ENCODE measurements at places on chromosomes 4 and X.

- no peak for DNase-seq
Measured at GRCh38 chrX:15207384-15207783, 62.5 kb downstream of the ASB9 start.

DNA sequence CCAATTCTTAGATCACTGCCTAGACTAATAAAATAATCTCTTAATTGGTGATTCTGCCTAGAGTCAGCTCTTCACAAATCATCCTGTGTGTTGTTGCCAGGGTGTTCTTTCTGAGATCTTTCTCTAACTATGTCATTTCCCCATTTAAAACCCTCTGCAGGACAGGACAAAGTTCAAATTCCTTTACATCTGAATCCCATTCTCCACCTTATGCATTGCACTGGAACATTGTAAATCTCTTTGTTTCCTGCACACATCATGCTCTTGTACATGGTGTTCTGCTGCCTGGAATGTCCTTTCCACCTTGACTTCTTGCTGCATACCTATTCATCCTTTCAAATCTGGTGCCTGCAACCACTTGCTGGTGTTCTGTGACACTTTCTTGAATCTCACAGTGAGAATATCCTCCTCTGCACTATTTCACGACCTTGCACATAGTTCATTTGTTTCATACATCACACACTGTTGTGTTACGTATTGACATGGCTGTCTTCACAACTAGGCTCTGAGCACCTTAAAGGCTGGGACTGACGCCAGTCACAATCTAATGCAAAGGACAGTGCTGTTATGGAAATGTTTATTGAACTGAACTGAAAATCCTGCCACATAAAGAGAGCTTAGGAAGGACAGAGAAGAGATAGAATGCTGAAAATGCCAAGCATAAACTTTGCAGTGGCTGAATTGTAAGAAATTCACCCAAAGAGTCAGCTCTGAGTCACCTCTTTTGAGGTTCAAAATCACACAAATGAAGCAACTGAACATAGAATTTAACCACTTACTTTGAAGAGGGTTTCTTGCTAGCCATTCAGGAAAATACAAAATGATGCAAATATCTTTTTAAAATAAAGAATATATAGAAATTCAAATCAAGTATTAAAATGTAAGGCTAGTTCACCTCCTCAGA, 26.4 kb upstream of the SMIM14 start:
- DNase-seq = no peak

DNA sequence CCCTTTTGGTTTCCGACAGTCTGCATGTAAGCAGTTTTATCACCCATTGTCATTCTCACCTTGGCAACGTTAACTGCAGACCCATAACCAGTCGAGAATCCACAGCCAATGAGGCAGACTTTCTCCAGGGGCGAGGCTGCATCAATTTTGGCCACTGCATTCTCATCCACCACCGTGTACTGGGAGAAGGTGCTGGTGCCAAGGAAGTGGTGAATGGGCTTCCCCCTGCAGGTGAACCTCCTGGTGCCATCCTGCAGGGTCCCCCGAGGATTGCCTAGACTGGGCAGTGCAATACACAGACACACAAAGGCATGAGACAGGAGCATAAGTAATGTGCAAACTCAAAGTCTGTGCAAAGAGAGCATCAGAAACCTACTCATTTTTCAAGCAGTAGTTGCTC, 5.4 kb downstream of the ADH1B start:
- no peak for DNase-seq

DNA sequence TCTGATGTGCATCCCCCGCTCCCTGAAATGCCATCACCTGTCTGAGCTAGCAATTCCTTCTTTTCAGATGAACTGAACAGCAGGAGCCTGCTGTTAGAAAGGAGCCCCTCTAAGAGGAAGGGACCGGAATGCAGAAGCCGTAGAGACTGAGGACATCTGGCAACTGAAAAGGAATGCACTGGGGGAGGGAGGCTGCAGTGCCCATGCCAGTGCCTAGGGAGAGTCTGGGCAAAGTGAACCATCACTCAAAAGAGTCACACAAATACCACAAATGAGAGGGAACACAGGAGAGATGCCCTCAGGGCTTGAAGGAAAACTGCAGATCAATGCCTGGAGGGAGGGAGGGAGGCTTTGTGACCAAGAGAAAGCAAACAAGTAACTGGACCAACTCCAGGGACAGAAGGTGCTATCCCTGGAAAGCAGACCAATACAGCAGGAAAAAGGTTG, 93.9 kb upstream of the CBR4 start:
- DNase-seq = no peak

GRCh38 chrX:1093586-1094421, 118.6 kb downstream of the CRLF2 start:
- no peak for DNase-seq

GRCh38 chrX:110268886-110269285, 49.0 kb downstream of the AMMECR1 start:
- no peak for DNase-seq

- DNase-seq = no peak
Measured at GRCh38 chrX:97089116-97089515, 205.4 kb downstream of the RPA4 start.

GRCh38 chrX:82734140-82734539, 774.0 kb upstream of the POU3F4 start:
- no peak for DNase-seq

DNA sequence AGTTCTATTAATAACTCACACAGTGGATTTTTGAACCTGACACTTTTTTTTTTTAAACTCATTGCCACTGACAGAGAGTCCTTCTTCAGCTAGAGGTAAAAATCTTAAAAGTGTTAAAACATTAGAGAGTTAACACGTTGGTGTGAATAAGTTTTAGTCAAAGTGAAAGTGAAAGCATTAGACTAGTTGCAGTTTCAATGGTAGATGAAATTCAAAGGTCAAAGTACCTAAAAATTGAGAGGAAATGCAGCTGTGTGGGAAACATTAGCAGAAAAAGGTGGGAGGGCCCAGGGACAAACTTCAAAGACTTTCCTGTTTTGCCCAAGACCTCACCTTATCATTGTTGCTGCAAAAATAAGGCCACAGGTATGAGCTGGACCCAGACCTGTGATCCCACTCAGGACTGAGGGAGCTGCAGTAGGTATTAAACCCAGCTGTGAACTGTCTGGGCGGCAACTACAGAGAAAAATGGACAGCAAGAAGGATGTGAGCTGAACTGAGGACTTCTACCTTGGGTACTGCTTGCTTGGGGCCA, 17.6 kb upstream of the GABRA4 start:
- no peak for DNase-seq

GRCh38 chr4:45363931-45364330, 637.6 kb upstream of the GNPDA2 start:
- DNase-seq = no peak

Measured in fibroblast of skin of left biceps (primary cell).